ENCODE measurements at places on chromosomes 6 and 20.

DNA sequence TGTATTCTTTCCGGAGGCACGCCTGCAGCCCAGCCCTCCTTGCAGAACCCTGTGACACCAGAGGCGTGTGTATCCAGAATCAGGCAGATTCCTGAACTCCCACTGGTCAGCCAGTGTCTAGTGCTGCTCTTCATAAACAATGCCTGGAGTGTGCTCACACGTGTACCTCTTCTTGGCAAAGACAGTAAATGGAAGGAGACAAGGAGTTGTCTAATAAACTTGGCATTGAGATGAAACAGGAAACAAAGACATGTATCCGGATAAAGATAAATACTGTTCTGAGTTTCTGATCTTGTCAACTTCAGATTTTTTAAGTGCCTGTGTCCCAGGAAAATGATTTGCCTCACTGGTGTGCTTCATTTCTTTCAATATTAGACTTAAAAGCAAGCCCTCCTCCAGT lies 1.7 kb downstream of the RPS6KA2 start:
- no peak for DNase-seq

DNA sequence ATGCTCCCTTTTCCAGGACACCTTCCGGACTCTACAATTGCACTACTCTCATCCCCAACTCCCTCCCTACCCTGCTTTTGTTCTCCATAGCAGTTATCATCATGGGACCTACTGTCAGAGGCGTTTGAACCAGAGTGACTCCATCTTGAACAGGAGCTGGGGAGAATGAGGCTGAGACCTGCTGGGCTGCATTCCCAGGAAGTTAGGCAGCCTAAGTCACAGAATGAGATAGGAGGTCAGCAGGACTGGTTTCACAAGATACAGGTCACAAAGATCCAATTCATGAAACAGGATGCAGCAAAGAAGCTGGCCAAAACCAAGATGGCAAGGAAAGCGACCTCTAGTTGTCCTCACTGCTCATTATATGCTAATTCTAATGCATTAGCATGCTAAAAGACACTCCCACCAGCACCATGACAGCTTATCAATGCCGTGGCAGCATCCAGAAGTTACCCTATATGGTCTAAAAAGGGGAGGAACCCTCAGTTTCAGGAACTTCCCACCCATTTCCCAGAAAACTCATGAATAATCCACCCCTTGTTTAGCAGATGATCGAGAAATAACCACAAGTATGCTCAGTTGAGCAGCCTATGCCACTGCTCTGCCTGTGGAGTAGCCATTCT lies 15.6 kb downstream of the SLC13A3 start:
- no peak for DNase-seq

GRCh38 chr6:107652526-107653182 lies 162.7 kb downstream of the SOBP start:
- DNase-seq = no peak

- no peak for DNase-seq
Observed at GRCh38 chr20:47309806-47310426, 46.6 kb downstream of the ZMYND8 start.

DNA sequence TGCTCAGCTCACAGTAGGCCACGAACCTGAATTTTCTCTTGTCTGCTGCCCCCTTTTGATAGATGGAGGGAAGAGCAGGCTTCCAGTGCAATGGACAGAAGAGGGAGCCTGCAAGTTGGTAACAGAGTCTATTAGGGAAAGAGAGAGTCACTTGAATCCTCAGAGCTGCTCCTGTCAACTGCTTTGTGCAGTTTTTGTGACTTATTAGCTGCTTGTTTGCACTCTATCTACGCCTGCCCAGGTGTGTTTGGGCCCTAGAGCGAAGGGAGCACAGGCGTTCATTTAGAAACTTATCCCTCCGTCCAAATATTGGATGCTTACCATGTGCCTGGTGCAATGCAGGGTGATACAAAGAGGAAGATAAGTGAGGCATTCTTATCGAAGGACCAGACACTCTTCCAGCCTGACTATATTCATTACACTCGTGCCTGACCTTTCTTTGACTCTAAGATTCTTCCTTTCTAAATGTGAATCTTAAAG lies 11.6 kb upstream of the SLC2A12 start:
- DNase-seq = peak; percentile 75

GRCh38 chr6:149065121-149065520 lies 252.4 kb upstream of the TAB2 start:
- no peak for DNase-seq

DNA sequence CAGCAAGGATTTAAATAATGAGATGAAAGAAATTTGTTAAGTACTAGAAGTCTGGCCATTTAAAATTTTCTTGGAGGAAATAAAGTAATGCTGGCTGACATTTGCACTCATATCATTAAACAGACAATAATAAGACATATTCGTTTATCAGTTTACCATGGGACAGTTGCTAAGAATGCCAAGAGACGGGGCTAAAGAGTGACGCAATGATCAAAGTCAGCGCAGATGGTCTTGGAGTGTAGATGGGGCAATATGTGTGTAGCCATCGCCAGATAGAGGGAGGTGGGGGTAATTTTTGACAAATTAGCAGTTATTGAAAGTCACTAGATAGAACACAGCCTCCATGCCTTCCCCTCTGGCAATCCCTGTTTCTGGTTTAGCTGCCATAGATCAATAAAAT lies 413.2 kb upstream of the JAG1 start:
- no peak for DNase-seq

GRCh38 chr6:7461416-7461815 lies 71.8 kb downstream of the RIOK1 start:
- no peak for DNase-seq

DNA sequence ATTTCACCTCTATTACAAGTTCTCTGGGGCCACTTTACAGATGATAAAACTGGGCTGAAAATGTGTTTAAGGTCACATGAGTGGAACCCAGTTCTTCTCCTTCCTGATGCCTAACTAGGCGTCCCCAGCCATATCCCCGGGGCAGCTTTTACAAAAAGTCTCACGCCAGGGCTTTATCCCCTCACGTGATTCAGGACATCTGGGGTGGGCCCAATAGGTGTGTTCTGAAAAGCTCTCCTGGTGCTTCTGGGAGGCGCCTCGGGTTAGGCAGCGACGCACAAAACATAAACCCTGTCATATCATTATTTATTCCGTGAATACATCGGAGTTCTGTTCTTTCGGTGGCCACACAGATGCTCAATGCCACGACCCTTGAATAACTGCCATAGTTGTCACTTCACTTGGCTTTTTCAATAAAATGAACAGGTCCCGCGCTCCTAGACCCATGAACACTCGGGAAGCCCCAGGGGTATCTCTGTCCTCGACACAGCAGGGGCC lies 32.1 kb downstream of the SF3B5 start:
- DNase-seq = no peak

DNA sequence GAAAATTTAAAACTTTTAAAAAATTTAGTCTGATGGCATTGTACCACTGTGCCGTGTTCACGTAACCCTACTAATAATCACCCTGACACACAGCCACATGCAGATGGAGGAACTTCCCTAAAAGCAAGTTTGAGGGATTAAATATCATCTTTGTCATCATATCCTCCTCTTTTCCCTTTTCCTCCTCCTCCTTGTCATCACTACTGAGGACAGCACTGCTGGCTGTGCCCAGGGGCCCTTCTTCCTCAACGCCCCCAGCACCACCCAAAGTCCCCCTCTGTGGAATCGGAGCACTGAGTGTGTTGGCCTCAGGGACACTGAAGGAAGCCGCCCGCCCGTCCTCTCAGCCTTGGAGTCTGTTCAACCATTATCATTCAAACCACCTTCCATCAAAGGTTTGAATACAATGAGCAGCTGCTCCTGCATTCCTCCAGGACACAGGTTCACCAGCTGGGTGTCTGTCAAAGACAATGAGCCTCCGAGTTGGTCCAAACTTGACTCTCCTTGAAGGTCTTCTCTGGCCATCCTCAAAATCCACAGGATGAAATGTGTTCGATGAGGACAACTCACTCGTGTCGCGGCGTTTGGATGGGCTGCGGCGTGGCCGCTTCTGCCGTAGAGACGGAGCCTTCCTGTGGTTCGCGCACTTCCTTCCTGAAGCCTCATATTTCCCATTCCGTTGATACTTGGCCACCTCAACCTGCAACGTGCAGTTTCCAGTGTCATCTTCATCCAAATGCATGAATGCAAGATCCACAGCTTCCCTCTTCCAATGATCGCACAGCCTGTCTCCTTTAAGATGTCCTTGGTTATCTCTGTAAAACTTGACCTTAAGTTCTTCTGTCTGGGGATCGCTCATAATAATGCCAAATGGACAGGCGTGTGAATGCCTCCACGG lies 23.3 kb downstream of the NQO2 start:
- DNase-seq = no peak

DNA sequence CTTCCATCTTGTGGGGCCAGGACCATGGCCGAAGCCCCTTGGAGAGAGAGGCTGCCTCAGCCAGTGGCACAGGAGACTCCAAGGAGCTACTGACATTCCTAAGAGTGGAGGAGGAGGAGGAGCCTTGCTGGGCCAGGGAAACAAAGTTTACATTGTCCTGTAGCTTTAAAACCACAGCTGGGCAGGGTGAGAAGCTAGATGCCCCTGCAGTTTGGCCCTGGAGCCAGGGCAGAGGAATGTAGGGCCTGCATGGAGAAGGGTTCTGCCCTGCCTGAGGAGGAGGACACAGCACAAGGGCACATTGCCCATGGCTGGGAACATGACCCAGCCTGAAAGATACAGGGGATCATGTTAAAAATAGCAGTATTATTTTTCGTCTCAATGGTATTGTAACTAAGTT lies 37.4 kb downstream of the PLCG1 start:
- no peak for DNase-seq

DNA sequence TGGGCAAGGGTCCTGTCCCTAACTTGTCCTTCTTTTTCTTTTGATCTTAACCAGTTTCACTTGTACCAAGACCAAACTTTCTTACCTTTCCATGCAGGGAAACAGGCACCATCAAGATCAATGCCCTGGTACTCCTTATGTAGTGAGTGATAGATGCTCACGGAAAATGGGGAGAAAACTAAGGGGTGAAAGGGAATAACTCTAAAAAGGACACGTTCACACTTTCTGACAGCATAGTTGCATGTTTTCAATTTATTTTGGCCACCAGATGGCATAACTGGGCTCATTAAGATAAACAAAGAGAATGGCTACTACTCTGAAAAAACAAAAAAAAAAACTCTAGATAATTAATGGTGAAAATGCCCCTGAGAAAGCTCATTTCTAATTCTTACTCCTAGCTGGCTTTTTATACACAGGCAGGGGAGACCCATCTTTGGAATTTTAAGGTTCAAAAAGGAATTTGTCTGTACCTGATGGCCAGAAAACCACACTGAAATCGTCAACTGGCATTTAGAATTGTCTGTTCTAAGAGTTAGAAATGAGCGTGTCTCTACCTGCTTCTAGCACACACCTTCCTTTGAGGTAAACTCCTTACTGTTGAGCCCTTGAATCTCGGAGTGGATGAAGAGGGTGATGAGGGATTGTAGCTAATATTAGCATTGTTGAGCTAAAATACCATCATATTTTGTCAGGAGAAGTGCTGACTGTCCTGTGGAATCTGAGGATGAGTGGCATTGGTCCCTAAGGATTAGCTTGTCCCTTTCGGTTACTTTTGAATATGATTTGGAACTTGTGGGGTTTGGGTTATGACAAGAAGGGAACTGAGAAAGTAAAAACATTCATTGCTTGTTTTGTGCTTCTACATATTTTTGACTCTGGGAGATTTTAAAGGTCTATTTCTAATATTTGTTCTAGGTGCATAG lies 62.2 kb upstream of the DDR1 start:
- no peak for DNase-seq

- no peak for DNase-seq
Observed at GRCh38 chr20:58892932-58893224, 40.4 kb downstream of the GNAS start.

GRCh38 chr6:156160007-156160794 lies 617.0 kb upstream of the ARID1B start:
- DNase-seq = no peak

DNA sequence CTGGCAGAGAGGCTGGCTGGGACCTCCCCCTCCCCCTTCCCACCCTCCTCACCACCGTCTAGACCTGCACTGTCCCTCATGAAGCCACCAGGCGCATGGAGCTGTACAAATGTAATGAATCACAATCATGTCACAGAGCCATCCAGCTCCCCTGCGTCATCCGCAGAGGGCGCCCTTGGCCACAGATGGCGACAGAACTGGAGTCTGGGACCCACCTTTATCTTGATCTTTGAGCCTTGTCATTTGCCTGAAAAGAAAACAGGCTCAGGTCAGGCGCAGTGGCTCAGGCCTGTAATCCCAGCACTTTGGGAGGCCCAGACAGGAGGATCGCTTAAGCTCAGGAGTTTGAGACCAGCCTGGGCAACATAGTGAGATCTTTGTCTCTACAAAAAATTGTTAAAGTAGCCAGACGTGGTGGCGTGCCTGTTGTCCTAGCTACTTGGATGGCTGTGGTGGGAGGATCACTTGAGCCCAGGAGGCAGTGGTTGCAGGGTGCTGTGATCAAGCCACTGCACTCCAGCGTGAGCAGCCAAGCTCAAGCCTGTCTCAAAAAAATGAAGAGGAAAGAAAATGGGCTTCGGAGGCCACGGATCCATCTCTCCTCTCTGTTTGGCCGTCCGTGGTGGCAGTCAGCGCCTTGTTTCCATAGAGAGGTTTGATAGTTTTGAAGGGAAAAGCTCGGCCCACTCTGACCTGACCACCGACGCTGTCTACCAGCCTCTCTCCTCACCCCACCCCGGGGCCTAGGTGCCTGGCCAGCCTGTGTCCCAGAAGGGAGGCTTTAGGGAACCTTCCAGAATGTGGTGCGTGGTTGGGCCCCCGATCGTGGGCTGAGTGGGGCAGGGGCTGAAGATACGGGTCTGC lies 6.2 kb downstream of the COL9A3 start:
- DNase-seq = no peak

GRCh38 chr20:11305406-11305805 lies 612.3 kb upstream of the BTBD3 start:
- DNase-seq = no peak

DNA sequence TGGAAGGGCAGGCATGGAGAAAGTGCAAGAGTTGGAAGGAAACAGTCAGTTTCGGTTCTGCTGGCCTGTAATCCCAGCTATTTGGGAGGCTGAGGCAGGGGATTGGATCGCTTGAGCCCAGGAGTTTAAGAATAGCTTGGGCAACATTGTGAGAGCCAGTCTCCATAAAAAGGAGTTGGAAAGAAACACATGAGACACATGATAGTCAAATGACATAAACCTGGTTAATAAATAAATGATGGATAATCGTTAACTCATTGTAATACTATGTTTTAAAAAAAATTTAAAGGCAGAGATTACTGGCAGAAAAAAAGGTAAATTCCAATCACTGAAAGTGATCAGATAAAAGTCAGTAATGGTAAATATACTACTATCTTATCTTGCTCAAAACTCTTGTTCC lies 37.2 kb upstream of the PHACTR1 start:
- DNase-seq = no peak

DNA sequence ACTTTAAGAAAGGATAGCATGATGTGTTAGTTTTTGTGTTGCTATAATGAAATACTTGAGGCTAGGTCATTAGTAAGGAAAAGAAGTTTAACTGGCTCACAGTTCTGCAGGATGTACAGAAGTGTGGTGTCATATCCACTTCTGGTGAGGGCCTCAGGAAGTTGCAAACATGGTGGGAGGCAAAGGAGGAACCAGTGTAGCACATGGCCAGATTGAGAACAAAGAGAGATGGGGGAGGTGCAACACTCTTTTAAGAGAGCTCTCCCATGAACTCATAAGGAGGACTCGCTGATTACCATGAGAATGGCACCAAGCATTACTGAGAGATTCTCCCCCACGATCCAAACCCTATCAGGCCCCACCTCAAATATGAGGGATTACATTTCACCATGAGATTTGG lies 265.4 kb downstream of the RIMS1 start:
- DNase-seq = no peak
